ENCODE measurements at places on chromosomes 3 and 15.

DNA sequence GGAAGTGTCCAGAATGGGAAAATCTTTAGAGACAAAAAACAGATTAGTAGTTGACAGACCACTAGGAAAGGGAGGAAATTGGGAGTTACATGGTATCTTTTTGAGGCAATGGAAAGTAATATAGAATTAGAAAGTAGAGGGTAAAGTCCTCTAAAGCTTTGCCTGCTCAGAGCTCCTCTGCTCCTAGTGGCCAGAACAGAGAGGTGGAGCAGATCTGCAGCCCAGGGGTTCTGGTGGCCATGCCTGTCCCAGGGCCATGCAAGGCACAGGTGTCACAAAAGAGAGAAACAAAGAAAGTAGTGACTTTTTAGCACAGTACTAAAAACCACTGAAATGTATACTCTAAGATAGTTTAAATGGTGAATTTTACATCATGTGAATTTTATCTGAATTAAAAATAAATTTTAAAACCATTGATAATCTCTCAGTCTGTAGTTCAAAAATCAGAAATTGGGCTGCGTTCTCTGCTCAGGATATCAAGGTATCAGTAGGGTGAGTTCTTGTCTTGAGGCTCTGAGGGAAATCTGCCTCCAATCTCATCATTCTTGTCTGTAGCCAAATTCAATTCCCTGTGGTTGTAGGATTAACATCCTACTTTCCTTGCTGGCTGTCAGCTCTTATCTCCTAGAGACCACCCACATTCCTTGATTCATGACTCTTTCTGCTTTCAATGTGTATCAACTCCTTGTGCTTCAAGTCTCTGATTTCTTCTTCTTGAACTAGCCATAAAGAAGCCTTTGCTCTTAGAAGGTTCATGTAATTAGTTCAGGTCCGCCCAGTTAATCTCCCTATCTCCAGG lies 23.6 kb downstream of the PYGO1 start:
- DNase-seq: no peak

GRCh38 chr3:126213379-126214028 lies 33.1 kb upstream of the ALDH1L1 start:
- DNase-seq: no peak

GRCh38 chr3:108552267-108553159 lies 36.7 kb downstream of the CIP2A start:
- DNase-seq: no peak

- DNase-seq: no peak
Observed at GRCh38 chr3:16538507-16538906, 25.0 kb upstream of the RFTN1 start.

DNA sequence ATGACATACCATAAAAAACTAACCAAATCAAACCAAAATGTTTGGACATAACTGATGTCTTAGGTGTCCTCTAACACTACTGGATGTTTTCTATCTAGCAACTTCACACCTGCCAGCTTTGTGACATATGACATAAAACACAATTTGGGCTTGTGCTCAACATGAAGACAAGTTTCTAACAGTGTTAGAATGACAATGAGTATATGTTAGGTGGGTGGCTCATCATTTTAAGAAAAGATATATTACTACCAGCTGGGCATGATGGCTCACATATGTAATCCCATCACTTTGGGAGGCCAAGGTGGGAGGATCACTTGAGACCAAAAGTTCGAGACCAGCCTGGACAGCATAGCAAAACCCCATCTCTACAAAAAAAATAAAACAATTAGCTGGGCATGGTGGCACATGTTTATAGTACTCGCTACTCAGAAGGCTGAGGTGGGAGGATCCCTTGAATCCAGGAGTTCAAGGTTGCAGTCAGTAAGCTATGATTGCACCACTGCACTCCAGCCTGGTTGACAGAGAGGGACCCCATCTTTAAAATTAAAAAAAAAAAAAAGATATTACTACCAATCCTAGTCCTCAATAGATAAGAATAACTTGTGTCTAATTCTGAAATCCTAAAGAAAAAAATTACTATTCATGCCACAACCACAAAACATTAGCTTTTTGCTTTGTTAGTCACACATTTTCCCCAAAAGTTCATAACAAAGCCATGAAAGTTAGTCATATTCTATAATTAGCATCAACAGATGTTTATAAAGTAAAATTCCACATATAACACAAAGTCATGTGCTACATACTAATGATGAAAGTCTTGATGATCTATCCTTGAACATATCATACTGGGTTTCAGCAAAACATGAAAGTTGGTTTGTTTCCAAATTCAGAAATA lies 59.9 kb downstream of the LRRFIP2 start:
- DNase-seq: no peak

- no peak for DNase-seq
Observed at GRCh38 chr3:190056742-190057141, 64.0 kb downstream of the P3H2 start.

- no peak for DNase-seq
Observed at GRCh38 chr3:176741664-176742047, 455.6 kb downstream of the TBL1XR1 start.

DNA sequence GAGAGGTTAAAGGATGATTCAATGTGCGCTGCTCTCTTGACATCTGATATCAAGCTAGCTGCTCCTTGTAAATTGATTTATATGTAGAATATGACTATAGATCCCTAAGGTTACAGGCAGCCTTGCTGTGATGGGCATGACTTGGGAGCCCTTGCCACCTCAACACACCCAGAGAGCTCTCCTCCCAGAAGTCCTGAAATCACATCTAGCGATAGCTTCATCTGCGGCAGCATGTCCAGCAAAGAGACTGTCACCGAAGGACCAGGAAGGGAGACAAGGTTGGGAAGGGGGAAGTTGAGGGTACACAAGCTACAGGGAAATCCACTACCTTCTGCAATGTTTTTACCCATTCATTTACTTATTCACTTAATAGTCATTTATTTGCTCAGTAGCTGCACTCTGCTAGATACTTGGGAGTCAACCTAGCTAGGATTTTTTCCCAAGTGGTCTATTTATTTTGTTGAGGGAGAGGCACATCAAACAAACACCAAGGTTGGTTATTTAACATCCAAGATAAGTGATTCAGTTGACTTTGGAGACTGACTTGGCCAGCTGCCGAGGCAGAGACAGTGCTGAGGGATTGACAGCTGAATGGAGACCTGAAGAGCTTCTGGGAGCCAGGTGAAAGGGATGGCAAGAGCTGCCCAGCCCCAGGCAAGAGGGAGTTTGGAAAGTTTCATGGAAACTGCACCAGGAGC lies 205.8 kb upstream of the IL12A start:
- DNase-seq: no peak

GRCh38 chr3:177598097-177598833 lies 401.0 kb upstream of the TBL1XR1 start:
- no peak for DNase-seq

DNA sequence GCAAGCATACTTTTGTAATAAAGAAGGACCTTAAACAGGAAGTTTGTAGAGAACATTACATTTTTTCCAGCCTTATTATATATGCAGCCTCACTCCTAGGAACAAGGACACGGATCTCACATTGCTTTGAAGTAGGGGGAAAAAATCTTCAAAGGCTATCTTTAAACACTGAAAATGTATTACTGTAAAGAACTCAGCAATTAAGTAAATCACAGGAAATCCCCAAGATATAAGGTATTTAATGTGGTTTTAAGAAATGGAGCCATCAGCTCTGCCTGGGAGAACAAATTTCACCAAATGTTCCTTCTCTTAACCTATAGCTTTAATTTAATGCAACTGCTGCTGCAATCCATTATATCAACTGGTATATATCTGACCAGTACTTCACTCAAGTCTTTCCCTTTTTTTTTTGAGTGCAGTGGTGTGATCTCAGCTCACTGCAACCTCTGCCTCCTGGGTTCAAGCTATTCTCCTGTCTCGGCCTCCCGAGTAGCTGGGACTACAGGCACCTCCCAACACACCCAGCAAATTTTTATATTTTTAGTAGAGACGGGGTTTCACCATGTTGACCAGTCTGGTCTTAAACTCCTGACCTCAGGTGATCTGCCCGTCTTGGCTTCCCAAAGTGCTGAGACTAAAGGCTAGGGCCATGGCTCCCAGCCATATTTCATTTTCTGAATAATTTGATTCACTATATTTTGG lies 2.8 kb downstream of the BTLA start:
- no peak for DNase-seq

DNA sequence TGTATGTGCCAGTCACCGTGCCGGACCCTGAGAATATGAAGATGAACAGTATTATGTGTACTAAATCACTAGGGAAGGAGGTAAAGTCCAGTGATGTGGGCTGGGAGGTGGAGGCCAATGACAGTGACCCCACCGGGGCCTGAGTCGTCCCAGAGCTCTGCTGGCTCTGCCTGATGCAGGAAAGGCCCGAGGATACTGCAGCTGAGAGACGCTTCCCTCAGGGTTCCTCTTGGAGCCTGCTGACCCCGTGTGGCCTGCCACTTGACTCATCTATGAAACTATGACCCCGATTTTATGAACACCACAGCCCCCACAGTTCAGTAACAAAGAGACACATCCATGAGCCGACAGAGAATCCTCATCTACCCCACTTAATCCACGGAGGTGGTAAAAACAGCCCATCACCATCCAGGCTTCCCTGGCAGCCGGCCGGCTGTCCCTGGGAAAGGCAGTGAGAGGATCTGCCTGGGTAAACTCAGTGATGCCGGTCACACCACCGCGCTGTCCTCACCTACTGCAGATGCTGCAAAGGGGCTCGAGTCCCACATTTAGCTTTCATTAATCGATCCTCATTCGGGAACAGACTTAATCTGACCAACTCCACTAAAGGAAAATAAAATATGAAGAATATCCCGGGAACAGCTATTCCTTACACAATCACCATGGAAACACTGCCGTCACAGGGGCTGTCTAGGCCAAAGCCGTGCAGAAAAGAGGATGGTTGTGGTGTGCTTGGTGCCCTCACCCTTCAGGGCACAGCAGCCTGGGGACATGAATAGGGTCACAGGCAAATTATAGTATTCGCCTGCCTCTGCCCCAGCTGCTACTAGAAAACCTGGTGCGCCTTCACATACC lies 82.9 kb downstream of the ARRDC4 start:
- DNase-seq: no peak

DNA sequence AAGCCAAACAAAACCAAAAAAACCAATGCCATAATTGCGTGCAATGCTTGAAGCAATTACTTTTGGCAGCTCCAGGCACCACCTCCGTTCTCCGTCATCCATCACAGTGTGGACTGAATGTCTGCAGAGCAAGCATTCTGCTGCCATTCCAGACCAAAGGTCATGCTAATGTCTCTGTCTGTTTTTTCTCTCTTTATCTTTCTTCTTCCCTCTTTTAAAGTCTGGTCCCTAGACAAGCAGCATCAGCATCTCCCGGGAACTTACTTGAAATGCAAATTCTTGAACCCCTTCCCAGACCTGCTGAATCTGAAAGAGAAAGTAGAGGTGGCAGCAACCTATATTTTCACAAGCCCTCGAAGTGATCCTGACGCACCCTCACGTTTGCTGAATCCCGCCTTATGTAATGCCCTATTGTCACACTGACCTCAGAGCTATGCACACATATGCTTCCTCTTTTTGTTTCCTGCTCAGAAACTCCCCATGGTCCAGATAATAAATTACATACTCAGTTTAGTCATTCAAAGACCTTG lies 297.3 kb upstream of the PROK2 start:
- DNase-seq: no peak

GRCh38 chr15:65318870-65319356 lies 14.4 kb downstream of the RNU5B-1 start:
- DNase-seq: peak; percentile 68

DNA sequence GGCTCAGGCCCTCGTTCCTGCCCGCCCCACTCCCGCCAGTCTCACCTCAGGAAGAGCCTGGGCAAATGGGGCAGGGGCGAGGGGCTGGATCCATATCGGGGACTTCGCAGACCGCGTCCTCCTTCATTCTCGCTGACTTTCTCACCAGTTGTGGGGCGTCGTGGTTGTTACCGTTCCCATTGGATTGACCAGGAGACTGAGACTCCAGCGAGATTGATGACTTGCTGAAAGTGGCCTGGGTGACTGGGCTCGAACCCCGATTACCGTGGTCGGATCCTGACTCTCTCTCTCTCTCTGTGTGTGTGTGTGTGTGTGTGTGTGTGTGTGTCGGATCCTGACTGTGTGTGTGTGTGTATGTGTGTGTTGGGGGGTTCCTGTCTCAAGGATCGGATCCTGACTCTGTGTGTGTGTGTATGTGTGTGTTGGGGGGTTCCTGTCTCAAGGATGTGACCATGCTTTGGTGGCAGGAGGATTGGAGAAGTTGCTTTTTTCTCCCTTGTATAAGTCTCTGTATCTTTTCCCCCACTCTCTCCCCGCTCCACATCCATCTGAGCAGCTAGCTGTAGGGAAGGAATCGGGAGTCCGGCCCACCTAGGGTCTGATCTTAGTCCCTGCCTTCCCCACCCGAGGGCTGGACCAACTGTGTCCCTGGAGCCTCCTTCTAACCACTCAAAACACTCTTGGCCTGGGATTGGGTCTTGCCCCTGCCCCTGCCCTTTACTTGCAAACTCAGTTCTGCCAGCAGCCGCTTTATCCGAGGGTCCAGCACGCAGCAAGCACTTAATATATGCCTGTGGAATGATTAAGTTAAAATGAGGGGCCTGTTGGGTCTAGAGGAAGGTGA lies 603 bp downstream of the PLEKHO2 start:
- DNase-seq: no peak

GRCh38 chr15:34942363-34942762 lies 27.2 kb downstream of the AQR start:
- DNase-seq: no peak

DNA sequence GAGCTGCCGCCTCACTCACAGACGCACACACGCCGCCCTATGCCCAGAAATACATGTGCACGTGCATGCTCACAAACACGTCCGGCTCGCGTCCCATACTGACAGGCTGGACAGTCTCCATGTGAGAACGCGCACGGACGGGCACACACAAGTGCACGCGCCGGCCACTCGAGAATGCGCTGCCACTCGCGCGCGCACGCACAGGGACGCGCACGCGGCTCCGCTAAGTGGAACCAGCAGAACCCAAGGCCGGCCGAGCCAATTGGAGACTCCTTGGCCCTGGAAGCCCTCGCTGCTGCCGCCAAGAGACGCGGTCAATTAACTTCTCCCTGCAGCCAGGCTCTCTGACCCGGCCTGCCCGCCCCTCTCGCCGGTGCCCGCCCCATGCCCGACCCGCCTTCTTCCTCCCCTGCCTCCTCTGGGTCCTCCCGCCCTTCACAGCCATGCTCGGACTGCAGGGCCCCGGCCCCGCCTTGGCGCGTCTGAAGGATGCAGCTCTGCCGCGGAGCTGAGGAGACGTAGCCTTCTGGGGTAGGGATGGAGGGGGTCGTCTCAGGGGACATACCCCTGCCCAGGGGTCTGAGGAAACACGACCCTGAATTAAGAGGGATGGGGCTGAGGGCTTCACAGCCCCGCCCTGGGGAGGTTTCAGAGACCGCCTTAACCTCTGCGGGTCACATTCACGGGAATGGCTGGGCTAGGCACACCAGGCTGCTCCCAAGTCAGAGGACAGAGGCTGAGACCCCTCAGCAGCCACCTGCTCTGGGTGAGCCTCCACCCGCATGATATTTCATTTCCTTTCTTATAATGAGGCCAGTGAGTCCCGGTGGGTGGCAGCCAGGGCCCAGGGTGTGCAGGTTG lies 15.0 kb downstream of the PTH1R start:
- DNase-seq: peak; percentile 42
